Uterus (tissue), 4 donors: ENCODE measurements at places on chromosomes 2 and 18. TPM values are rescaled to one million over a fixed set of nuclear protein-coding genes. Genes with fewer than 3 reads are reported as not detected.

GRCh38 chr2:101463911-101464641 is 10.8 kb downstream of the RFX8 start:
- no peaks in the 10 kb centered on the region for H3K36me3 ChIP-seq
- no peak overlapping the region for H3K4me3 ChIP-seq
- H3K27ac ChIP-seq: no peak overlapping the region

- H3K4me3 ChIP-seq: no peak overlapping the region
- no peak overlapping the region for H3K27ac ChIP-seq
- no peaks in the 10 kb centered on the region for H3K36me3 ChIP-seq
- no peaks in the 10 kb centered on the region for H3K27me3 ChIP-seq
- no peak for DNase-seq
These were observed 8.3 kb upstream of the IL1R2 start for GRCh38 chr2:101983486-101983885.

- no peaks in the 10 kb centered on the region for H3K36me3 ChIP-seq
- H3K27me3 ChIP-seq: no peaks in the 10 kb centered on the region
- H3K4me3 ChIP-seq: no peak overlapping the region
- DNase-seq: no peak
These were observed 181.7 kb upstream of the SH3BP4 start for GRCh38 chr2:234770031-234770506.

- H3K4me1 ChIP-seq: no peaks in the 10 kb centered on the region
- H3K36me3 ChIP-seq: no peaks in the 10 kb centered on the region
- no peak for DNase-seq
- no peak overlapping the region for H3K4me3 ChIP-seq
- H3K27me3 ChIP-seq: no peaks in the 10 kb centered on the region
These were observed 90.5 kb upstream of the SPRED2 start for GRCh38 chr2:65522922-65523321.

DNA sequence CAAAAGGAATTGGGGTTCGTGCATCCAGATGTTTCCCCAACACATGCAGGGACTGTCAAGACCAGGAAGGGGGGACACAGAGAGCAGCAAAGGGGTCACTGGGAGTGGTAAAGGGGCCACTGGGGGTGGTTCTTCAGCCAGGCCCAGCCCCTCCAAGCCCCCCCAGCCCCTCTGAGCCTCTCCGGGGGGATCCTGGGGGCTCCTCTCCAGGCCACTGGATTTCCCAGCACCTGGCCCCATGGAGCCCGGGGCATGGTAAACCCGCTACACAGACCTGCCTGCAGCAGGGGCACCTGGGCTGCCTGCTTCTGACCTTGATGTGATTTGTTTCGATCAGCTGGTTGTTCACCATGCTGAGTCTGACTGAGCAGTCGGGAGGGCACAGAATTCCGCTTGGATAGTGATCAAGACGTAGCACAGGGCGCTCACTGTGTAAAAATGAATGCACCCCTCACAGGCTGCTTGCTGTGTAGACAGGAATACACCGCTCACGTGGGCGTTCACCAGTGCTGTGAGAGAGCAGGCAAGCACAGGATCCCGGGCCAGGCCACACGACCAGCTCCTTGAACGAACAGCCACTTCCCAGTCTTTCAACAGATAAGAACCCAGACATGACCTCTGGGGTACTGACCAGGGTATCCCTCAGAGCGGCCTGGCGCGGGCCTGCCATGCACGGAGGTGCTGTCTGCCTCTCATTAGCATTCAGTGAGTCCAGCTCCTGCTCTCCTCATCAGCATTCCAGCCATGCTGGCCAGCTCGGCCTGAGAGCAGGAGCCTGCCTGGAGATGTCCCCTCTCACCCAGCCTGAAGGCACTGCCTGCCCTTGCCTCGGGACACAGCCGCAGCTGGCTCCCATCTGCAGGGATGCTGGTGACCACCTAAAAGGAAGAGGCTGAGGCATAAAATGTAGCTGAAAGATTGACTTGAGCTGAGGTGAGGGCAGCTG is 73.3 kb upstream of the OTOS start:
- no peaks in the 10 kb centered on the region for H3K27me3 ChIP-seq
- no peak overlapping the region for H3K27ac ChIP-seq
- H3K4me1 ChIP-seq: no peaks in the 10 kb centered on the region
- H3K36me3 ChIP-seq: no peaks in the 10 kb centered on the region
- no peak for DNase-seq

GRCh38 chr2:239355724-239356123 is 45.1 kb downstream of the HDAC4 start:
- H3K4me3 ChIP-seq: no peak overlapping the region
- no peaks in the 10 kb centered on the region for H3K27me3 ChIP-seq
- H3K27ac ChIP-seq: peak overlapping the region; percentile 77
- no peaks in the 10 kb centered on the region for H3K36me3 ChIP-seq
- H3K4me1 ChIP-seq: no peaks in the 10 kb centered on the region

- H3K4me1 ChIP-seq: no peaks in the 10 kb centered on the region
- H3K36me3 ChIP-seq: no peaks in the 10 kb centered on the region
- no peak overlapping the region for H3K4me3 ChIP-seq
- H3K27ac ChIP-seq: no peak overlapping the region
- peak; percentile 39 for DNase-seq
- no peaks in the 10 kb centered on the region for H3K27me3 ChIP-seq
These were observed 229.2 kb downstream of the GALR1 start for GRCh38 chr18:77478646-77479442.

GRCh38 chr2:70069049-70069448 is 18.2 kb upstream of the PCBP1 start:
- H3K36me3 ChIP-seq: no peaks in the 10 kb centered on the region
- no peak overlapping the region for H3K4me3 ChIP-seq
- H3K4me1 ChIP-seq: peaks cover 4% of the 10 kb centered on the region
- DNase-seq: no peak
- H3K27me3 ChIP-seq: no peaks in the 10 kb centered on the region
- peak overlapping the region; percentile 72 for H3K27ac ChIP-seq

- H3K27me3 ChIP-seq: no peaks in the 10 kb centered on the region
- H3K27ac ChIP-seq: no peak overlapping the region
- no peak for DNase-seq
- H3K4me1 ChIP-seq: no peaks in the 10 kb centered on the region
- H3K4me3 ChIP-seq: no peak overlapping the region
These were observed 144.3 kb downstream of the MTCL1 start for GRCh38 chr18:8849696-8850095.

- H3K4me1 ChIP-seq: no peaks in the 10 kb centered on the region
- no peaks in the 10 kb centered on the region for H3K27me3 ChIP-seq
- H3K27ac ChIP-seq: no peak overlapping the region
- no peak for DNase-seq
- H3K4me3 ChIP-seq: no peak overlapping the region
These were observed 5.4 kb downstream of the VIT start for GRCh38 chr2:36701918-36702317.

DNA sequence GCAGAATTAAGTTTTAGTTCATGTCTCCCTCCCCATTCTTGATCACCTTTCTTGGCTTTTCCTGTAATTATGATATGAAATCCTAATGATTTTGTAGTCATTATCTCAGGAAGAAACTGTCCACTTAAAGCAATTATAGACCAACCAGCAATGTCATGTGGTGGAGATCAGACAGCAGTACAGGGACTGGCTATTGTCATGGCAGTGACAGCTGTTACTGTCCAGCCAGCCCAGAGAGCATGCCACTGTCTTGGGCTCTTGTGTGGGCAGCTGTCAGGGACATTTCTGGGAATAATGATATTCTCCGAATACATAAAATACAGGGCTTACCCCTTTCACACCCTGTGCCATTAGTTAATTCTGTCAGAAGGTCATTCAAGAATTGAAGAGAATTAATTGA is 355.3 kb upstream of the RAB12 start:
- H3K4me1 ChIP-seq: no peaks in the 10 kb centered on the region
- DNase-seq: no peak
- no peaks in the 10 kb centered on the region for H3K27me3 ChIP-seq
- no peak overlapping the region for H3K4me3 ChIP-seq

GRCh38 chr2:180763263-180763989 is 217.0 kb upstream of the UBE2E3 start:
- no peaks in the 10 kb centered on the region for H3K4me1 ChIP-seq
- no peak overlapping the region for H3K27ac ChIP-seq
- no peaks in the 10 kb centered on the region for H3K36me3 ChIP-seq
- no peak for DNase-seq
- H3K27me3 ChIP-seq: no peaks in the 10 kb centered on the region

- no peak for DNase-seq
- H3K4me1 ChIP-seq: peaks cover 29% of the 10 kb centered on the region
- H3K27me3 ChIP-seq: no peaks in the 10 kb centered on the region
- no peak overlapping the region for H3K4me3 ChIP-seq
- no peaks in the 10 kb centered on the region for H3K36me3 ChIP-seq
These were observed 102.4 kb upstream of the ZFP36L2 start for GRCh38 chr2:43328832-43329231.

DNA sequence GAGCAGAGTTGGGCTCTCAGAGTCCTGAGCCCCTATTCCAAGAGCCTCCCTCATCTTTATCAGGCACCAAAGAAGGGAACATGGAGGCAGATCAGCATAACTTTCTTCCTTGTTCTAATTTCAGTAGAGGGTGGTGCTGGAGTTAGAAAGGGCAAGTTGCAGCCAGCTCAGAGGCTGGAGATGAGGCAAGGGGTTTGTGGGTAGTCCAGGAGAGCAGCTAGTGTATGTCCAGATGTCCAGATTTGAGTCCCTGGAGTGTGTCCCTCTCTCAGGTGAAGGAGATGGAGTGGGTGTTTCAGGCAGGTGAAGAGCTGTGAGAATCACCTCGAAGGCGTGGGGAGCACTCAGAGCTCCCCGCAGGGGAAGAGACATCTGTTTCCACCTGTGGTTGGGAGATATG is 478 bp upstream of the PRKAG3 start:
- H3K27ac ChIP-seq: no peak overlapping the region
- no peak overlapping the region for H3K4me3 ChIP-seq
- no peak for DNase-seq
- no peaks in the 10 kb centered on the region for H3K4me1 ChIP-seq

GRCh38 chr2:120764991-120765677 is 29.5 kb downstream of the GLI2 start:
- no peaks in the 10 kb centered on the region for H3K36me3 ChIP-seq
- H3K27ac ChIP-seq: peak overlapping the region; percentile 77
- H3K4me3 ChIP-seq: no peak overlapping the region
- DNase-seq: peak; percentile 30

DNA sequence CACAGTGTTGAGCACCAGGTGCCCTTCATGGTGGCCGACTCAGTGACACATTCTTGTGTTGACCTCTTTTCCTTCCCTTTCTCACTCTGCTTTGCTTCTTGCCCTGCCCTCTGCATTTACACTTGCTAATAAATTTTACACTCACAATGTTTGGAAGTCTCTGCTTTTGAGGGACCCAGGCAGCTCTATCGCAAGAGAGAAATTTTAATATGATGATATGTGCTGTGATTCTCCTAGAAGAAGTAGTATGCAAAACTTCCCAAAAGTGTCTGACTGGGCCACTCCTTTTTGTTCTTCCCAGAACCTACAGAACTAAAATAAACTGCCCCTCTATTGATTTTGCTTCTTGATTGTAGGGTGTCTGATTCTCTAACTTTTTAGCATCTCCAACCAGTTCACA is 135.0 kb downstream of the IRS1 start:
- H3K27me3 ChIP-seq: no peaks in the 10 kb centered on the region
- no peaks in the 10 kb centered on the region for H3K4me1 ChIP-seq
- no peaks in the 10 kb centered on the region for H3K36me3 ChIP-seq
- H3K4me3 ChIP-seq: no peak overlapping the region
- DNase-seq: no peak
- no peak overlapping the region for H3K27ac ChIP-seq

- DNase-seq: no peak
- no peaks in the 10 kb centered on the region for H3K36me3 ChIP-seq
- H3K27me3 ChIP-seq: no peaks in the 10 kb centered on the region
These were observed 1398.0 kb upstream of the NXPH2 start for GRCh38 chr2:140178234-140178633.

Gene RBKS
- total RNA-seq: 5.4 TPM

Gene CSRNP3
- total RNA-seq: 1.0 TPM

Gene KLF7
- 20.9 TPM for total RNA-seq

Gene PRKAG3
- total RNA-seq: not detected

Gene EHD3
- 13.1 TPM for total RNA-seq

Gene MREG
- total RNA-seq: 2.9 TPM

Gene OBSL1
- total RNA-seq: 128 TPM
